ENCODE measurements at places on chromosomes 1 and 21. TPM values are rescaled to one million over a fixed set of nuclear protein-coding genes. Genes with fewer than 3 reads are reported as not detected.

DNA sequence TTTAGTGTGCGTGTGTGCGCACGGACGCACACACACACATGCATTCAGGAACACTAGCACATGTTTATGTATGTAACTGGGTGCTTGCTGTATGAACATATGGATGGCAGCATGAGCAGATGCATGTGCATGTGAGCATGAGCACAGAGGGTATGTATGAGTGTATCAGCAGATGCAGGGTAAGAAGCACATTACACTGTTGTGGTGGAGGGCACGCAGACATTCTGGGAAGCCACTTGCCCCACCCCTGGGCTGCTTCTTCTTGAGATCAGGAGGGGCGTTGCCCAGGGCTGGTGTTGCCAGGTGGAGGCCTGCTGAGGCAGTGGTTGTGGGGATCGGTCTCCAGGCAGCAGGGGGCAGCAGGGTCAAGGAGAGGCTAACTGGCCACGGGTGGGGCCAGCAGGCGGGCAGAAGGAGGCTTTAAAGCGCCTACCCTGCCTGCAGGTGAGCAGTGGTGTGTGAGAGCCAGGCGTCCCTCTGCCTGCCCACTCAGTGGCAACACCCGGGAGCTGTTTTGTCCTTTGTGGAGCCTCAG is 3.9 kb upstream of the P3R3URF start:
- DNase-seq = no peak

CR1 gene
- not detected for total RNA-seq

DNA sequence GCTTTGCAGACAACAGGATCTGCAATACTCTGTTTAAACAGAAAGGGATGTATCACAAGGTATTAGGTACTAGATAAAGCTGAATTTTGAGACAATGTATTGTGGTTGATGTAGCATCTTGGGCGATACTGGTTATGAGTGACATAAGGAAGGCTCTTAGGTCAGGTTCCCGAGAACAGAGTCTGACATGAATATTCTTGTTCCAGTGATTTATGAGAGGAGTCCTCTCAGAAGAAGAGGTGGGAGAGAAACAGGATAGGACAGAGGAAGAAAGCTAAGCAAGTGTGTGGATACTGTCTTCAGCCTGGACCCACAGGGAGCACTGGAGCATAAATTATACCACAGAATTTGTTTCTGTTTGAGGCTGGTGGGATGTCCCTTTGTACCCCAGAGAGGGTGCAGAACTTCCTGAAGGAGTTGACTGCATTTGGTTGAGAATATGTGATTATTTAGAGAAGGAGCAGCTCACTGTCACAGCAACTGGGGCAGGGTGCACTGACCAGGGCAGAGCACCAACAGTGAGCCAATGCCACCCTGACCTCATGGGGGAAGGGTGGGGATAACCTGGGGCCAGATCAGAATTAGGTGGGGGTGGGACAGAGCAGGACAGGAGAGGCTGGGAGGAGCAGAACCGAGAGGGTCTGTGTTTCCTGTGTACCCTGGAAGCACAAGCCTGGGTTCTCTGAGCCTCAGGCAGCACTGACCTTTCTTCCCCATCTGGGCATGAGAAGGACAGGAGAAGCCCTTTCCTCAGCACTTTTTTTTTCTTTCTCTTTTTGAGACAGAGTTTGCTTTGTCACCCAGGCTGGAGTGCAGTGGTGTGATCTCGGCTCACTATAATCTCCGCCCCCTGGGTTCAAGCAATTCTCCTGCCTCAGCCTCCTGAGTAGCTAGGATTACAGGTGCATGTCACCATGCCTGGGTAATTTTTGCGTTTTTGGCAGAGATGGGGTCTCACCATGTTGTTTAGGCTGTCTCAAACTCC is 36.3 kb upstream of the SLC6A9 start:
- no peak for DNase-seq

DNA sequence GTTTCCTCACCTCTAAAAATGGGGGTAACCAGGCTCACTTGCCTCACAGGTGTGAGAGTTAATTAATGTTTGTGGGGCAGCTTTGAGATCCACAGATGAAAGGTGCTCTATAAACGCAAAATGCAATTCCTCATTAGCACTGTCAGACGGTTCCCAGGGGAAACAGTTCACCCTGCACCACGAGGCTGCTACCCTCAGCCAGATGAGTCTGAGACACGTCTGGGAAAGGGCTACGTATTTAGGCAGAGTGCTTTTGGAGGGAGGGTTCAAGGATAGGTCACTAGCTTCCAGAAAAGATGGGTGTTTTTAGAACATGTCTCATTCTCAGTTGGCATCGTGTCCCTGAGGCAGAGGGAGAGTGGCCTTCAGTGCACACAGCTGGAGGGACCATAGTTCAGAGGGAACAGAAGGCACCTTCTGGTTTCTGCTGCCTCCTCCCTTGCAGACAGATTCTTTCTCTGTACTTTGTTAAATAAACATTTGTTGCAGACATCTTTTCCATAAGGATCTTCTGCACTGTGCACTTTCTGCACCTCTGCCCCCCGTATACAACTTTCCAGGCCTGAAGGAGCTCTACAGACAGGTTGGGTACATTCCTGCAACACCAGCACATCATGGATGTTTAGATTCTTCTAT is 139.9 kb downstream of the CLIC6 start:
- no peak for DNase-seq

SPRR1A gene
- not detected for total RNA-seq

PCBP3 gene
- 1.3 TPM for total RNA-seq

DNA sequence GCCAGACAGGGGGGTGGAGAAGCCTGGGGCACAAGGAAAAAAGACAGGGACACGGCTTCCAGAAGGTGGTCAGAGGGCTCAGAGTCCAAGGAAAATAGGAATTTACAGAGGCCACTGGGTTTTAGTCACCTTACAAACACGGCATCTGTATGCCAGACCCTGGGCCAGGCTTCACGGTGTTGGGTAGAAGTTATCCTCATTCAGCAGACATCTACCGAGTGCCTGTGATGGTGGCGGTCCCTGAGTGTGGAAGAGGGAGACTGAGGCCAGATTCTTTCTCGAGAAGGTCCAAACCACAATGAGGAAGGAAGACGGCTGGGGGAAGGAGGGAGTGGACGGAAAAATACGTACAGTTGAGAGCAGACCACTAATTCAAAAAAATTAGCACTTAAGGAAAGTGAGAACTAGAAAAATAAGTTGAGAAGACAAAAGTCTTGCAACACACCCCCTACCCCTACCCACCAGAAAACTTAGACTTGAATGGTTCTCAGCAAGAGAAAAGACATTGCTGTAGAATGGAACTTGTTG is 864 bp upstream of the BTG2 start:
- DNase-seq = no peak

TDRD5 gene
- total RNA-seq = not detected
